NCI-H1694 (cell line): ENCODE measurements at places on chromosomes 5 and 9.
A peak's percentile ranks its signal among the peaks of the same experiment; 100 is the strongest.

DNA sequence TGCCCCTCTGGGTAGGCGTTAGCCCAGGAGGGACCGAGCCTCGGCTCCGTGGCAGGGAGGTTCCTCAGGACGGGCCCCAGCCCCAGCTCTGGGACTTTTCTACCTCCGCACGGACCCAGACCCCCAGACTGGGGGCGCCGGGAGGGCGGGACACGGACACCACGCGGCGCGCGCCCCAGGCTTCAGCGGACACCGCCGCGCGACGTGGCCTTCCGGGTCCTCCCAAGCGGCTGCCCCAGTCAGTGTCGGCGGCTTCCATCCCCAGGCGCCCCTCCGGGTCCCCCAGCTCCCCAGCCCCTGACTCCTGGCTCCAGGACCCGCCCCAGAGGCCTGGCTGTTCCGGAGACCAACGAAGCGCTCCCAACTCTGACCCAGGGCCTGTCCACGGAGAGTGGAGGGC, 3.1 kb downstream of the LCNL1 start:
- no peak for DNase-seq

- DNase-seq: no peak
Measured at GRCh38 chr5:87002485-87002884, 265.2 kb upstream of the RASA1 start.

DNA sequence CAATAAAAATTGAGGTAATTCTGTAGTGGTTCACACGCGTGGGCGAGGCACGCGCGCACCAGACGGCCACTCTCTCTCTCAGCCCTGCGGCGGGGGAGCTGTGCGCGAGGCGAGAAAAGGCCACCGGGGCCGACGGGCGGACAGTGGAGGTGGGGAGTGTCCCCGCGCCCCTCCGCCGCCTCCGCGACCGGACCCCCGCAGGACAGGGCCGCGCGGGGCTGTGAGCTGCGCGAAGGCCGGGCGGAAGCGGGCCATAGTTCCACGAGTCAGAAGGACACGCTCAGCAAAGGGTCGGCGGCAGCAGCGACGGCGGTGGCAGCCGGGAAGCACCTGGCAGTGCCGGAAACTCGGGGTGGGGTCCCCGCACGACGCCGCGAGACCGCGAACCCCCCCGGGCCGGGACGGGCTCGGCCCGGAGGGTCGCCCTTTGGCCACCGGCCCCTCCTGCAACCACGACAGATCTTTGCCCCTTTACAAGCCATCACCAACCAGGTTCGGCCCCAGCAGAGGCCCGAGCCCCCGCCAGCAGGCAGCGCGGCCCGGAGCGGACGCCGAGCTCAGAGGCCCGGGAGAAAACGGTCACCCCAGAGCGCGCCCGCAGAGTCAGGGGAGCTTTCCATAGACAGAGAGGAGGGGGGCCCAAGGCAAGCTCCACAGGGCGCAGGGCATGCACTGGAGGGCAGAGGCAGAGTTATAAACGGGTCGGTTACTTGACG, 60.9 kb downstream of the ZNF354C start:
- DNase-seq: no peak

DNA sequence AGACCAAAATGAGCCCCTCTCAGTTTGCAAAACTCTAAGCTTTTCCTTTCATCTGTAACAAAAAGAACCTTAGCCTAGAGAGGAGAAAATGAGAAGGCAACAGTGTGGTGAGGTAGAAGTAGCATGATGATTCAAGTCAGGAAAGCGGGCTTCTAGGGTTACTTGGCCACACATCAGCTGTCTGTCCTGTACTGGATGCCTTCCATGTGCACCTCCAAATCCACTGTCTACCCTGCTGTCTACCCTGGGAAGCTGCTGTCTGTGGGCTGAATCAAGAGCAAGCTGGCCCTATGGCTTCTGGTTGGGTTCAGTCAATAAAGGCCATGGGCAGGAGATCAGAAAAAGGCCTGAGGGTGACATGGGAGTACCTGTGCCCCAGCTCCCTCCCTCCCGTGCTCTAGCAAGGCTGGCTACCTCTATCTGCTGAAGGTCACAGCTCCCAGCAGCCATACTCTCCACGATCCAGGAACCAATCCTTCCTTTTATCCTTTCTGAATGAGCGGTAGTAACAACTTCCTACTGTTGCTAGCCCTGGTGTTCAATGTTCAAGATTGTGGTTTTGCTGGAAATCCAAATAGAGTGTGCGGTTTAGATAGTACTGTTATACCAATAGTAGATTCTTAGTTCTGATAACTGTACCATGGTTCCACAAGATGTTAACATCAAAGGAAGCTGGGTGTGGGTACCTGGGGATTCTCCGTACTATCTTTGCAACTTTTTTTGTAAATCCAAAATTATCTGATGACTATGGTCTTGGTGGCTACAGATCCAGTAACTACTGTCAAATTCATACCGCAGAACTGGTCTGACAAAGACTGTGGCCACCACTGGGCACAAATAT, 191.0 kb downstream of the ESM1 start:
- no peak for DNase-seq

DNA sequence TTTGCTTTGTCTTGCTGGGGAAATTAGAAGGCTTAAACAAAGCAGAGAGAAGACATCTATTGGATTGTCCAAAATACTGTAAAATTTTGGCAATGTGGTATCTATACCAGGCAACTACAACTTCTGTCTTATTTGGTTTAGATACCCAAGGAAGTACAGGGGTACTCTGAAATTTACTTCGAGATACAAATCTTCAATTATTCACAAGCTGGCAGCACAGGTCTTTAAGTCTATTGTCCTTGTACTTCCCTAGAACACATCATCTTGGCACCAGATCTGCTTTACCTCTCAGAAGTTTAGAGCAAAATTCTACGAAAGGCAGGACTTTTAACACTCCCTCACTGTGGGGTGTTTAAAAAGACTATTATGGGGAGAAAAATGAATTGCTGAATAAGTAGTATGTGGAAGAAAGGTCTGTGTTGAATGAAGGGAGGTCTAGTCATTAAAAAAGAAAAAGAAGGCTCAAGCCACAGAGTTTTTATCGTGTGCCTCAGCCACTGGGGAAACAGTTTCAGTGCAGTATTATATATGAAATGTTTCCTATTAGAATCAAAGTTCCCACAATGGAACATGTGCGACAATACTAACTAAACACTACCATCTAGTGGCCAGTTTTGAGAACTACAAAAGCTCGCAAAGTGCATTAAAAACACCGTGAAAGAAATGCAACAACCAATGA, 93.7 kb downstream of the PDE4D start:
- peak; percentile 54 for DNase-seq

- DNase-seq: no peak
Measured at GRCh38 chr5:102971676-102972293, 148.2 kb downstream of the GIN1 start.

GRCh38 chr5:6576861-6577501, 55.9 kb downstream of the NSUN2 start:
- peak; percentile 74 for DNase-seq
